ENCODE measurements at places on chromosomes 5 and 9.

- DNase-seq = no peak
Observed at GRCh38 chr9:121900163-121900562, 192.9 kb downstream of the TTLL11 start.

GRCh38 chr5:60365001-60365400, 335.0 kb downstream of the DEPDC1B start:
- no peak for DNase-seq

DNA sequence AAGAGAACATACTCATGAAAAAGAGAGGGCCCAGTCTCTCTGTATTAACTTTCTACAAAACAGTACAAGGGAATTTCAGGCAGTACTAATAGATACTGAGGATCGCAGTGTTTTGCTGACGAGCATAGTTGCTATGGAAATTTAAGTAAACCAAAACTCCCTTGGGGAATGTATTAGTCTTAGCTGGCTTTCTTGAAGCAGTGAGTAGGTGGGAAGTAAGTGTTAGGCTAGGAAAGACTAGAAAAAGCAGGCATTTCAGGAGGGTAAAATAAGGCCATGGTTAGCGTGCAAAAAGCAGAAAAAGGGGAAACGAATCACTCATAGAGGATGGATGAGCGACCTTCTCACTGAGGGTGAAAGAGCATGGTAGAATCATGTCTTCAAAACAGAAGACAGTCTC, 84.3 kb upstream of the ACTBL2 start:
- no peak for DNase-seq

DNA sequence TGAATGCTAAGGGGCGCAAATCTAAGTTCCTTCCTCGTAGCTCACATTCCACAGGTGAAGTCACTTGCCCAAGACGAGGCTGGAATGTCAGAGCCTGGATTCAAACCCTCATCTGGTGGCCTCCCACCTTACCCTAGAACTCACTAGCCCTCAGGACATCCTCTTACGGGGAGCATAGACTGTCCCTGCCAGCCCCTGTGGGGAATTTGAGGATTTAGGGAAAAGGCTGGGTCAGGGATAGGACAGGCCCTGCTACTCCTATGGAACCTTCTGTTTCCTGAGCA, 45.0 kb downstream of the IRF1 start:
- DNase-seq = no peak

DNA sequence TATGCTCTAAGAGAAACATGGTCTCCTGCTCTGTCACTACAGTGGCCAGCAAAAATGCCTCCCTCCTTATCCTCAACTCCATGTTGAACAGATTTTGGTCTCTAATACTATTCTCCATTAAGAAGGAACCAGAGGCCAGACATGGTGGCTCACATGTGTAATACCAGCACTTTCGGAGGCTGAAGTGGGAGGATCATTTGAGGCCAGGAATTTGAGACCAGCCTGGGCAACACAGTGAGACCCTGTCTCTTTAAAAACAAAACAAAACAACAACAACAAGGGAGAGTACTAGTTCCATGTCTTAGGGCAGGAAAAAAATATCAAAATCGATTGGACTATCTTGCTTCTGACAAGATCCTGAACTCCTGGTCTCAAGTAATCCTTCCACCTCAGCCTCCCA, 14.6 kb downstream of the INIP start:
- no peak for DNase-seq

DNA sequence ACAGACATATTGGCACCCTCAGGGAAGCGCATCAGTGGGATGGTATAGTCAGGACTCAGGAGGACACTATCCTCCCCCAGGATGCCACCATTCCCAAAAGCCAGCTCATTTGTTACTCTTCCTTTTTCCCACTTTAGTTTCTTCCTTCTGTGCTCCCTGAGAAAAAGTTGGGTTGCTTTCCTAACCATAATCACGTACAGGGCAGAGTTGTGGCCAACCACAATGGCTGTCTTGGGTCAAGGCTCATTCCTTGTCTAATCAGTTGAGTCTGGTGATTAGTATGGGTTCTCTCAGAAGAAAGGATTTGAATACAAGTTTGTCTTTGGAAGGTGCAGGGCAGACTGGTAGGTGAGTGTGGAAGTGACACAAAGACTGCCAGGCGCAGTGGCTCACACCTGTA, 26.6 kb upstream of the ATP6V1G1 start:
- DNase-seq = no peak

DNA sequence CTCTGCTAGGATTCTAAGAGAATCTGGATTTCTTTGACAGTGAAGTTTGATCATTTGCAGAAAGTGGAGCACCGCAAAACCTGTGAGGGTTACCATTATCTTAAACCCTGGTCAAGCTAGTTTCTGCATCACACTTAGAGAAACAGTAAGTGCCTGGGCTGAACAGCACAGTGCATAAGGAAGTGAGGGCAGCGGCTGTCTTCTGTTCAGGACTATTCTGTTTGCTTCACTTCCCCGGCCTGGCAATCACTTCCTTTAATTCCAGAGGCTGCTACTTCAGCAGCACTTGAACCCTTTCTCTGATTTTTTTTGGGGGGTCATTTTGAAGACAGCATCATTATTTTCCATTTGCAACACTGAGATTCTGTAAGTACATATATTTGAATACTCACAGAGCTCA, 32.0 kb downstream of the SEMA6A start:
- DNase-seq = no peak

- no peak for DNase-seq
Observed at GRCh38 chr5:103021314-103021713, 98.6 kb downstream of the GIN1 start.

- no peak for DNase-seq
Observed at GRCh38 chr9:131851414-131851813, 111.5 kb upstream of the RAPGEF1 start.

GRCh38 chr9:110895147-110895905, 142.9 kb downstream of the LPAR1 start:
- DNase-seq = no peak

DNA sequence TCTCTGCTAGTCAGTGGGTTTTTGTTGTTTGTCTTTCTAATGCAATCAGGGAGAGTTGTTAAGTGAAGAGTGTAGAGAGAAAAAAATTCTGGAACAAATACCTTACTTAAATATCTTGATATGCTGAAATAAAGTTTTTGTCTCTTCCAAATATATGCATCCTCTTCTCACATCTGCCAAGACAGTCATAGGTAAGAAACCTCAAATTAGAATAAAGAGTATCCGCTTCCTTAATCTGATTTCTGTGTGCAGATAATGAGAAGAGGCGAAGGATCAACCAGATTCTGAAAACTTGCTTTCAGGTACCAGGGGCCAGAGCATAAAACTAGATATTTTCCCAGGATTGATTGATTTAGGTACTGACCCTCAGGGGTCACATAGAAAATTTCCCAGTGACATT, 11.3 kb upstream of the IL6ST start:
- DNase-seq = no peak

DNA sequence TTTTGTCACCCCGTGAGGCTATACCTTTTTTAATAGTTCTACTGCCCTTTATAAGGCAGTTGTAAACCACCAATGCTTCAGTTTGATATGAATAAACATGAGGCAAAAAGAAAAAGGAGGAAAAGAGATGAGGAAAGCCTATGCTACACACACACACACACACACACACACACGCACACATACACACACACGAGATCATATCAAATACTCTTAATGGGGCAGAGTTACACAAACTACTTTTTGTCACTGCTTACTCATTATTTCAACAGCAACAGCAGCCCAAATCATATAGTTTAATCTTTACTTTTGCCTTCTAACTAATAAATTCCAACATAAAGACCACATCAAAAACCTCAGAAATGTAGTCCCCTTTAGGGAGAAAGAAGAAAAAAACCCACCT, 116.8 kb upstream of the PAM start:
- no peak for DNase-seq

DNA sequence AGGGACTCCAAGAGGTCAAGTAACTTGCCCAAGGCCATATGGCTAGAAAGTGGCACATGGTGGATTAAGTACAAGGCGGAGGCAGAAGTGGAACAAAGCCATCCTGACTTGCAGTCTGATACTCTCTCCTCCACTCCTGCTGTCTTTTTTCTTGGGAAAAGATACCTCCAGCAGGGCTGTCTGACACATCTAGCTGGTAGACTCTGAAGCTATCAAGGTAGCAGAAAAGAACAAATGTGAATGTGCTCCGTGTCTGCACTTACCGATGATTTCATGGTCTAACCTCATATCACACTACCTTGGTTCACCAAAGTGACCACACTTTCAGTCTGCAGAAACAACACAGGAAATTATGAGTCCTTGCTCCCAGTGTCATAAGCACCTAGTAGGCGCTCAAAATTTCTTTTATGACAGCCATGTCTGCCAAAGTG, 284.8 kb downstream of the CRB2 start:
- no peak for DNase-seq

- no peak for DNase-seq
Observed at GRCh38 chr9:124602632-124603031, 95.4 kb upstream of the NR5A1 start.

DNA sequence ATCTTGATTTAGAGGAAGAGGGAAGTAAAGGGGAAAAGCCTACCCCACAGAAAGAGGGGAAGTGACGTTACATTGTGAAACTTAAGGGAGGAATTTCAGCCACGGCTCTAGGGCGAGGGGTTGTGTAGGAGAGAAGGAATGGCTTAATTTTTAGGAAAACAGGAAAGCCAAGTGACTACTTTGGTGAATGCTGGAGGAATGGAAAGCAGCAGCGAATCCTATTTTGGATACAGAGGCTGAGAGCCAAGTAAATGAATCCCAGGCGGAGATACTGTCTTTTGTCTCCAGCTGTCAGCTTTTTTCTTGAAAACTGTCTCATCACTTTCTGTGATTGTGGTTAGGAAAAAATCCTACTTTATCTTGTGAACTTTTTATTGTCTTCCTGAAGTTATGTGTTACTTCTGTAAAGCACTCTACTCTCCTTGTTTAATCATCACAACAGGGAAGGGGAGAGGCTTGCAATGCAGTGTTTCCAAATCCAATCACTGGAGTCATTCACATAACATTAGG, 188.4 kb downstream of the TSSK1B start:
- DNase-seq = no peak

- DNase-seq = no peak
Observed at GRCh38 chr5:54249210-54250028, 61.0 kb downstream of the ARL15 start.

GRCh38 chr5:54671111-54671531, 153.6 kb downstream of the SNX18 start:
- no peak for DNase-seq

GRCh38 chr9:87713278-87713987, 12.5 kb upstream of the CTSL start:
- DNase-seq = no peak

DNA sequence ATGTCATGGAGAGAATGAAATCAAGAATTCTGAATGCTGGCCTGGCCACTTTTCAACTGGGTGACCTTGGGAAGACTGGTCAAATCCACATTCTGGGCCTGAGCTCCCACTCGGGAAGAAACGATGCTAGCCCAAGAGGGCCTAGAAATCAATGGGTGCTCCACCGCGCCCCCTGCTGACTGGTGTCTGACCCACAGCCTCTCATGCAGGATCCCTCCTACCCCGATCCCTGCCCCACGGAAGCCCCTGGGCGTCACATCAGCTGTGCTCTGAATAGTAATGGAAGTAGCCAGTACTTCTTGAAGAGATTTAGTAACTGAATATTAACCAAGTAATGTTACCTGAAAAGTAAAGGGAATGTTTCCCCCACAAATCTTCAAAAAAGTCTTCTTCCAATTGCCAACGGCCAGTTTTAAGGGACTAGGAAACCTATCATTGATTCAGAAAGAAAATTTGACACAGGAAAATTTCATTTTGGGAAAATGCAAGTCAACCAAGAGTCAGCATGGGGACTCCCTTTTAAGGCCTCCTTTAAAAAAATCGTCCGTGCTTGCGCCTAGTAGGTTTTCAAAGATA, 43.9 kb downstream of the CRB2 start:
- DNase-seq = no peak

DNA sequence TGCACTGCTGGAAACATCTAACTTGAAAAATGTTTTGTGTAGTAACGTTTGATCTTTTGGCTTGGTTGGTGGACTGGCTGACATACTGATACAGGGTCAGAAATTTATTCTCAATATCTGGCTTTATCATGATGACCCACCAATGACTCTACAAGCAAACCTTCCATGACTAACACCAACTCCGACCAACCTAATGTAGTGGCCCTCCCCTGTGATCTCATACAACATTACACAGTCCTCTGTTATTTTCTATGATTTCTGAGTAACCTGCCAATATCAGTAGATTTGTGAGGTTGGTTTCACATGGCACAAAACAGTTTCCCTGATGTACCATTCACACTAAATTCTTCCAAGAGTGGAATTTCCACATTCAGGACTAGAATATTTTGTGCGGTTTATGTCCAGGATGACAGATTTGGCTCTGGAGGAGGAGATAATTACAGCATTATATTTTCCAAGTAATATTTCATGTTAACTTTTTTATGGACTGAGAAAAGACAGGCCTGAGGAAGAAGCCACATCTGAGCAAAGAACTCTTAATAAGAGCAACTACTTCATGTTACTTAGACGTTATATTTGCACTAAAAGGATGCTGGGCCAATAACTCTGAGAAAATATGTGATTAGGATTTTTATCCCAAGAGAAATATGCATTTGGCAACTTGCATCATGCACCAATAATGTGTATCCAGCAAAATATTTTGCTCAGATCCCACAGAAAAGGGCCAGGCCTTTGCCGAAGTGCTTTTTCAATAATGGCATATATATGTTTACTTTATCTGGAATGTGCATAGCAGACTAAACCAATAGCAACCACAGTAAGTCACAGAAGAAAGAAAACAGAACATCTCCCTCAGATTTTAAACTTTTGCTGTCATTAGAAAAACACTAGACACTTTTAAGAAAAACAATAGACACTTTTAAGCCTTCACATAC, 273.4 kb downstream of the KCNN2 start:
- no peak for DNase-seq

- no peak for DNase-seq
Observed at GRCh38 chr5:57549566-57549965, 67.0 kb upstream of the ACTBL2 start.

- no peak for DNase-seq
Observed at GRCh38 chr9:129934780-129935179, 99.5 kb downstream of the USP20 start.

- no peak for DNase-seq
Observed at GRCh38 chr9:82572146-82572545, 490.8 kb downstream of the RASEF start.

- DNase-seq = no peak
Observed at GRCh38 chr5:172870291-172870714, 36.3 kb downstream of the ERGIC1 start.

- DNase-seq = no peak
Observed at GRCh38 chr5:96668725-96669124, 6.5 kb downstream of the CAST start.

- DNase-seq = no peak
Observed at GRCh38 chr9:81410201-81410600, 279.1 kb downstream of the TLE1 start.

- no peak for DNase-seq
Observed at GRCh38 chr9:113511047-113511521, 47.6 kb downstream of the RGS3 start.

DNA sequence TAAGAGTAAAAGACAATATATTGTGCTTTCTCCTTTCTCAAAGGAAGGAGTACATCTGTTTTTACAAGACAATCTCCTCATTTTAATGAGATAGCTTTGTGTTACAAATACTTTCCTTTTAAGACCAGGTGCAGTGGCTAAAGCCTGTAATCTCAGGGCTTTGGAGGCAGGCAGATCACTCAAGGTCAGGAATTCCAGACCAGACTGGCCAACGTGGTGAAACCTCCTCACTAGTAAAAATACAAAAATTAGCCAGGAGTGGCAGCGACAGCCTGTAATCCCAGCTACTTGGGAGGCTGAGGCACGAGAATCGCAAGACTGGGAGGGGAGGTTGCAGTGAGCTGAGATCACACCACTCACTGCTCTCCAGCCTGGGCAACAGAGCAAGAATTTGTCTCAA, 11.8 kb downstream of the TMEM161B start:
- no peak for DNase-seq
